Uterus (tissue), 4 donors: ENCODE measurements at places on chromosomes 11 and 22.

DNA sequence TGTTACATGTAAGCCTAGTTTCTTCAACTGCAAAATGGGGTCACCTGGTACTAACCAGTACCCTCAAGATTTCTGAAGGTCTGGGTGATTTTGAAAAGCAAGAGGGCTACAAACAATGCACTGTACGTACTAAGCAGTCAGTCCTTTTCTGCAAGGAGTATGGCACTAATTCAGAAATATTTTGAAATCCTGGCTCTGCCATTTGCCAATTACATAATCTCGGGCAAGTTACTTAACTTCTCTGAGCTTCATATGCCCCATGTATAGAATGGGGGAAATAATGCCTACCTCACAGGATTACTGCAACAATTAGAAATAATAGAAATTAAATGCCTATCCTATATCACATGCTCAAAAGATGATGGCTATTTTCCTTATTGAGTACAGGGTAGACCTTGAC lies 60.7 kb upstream of the CCDC89 start:
- DNase-seq = no peak

GRCh38 chr11:28701760-28702449 lies 593.7 kb downstream of the METTL15 start:
- DNase-seq = no peak

DNA sequence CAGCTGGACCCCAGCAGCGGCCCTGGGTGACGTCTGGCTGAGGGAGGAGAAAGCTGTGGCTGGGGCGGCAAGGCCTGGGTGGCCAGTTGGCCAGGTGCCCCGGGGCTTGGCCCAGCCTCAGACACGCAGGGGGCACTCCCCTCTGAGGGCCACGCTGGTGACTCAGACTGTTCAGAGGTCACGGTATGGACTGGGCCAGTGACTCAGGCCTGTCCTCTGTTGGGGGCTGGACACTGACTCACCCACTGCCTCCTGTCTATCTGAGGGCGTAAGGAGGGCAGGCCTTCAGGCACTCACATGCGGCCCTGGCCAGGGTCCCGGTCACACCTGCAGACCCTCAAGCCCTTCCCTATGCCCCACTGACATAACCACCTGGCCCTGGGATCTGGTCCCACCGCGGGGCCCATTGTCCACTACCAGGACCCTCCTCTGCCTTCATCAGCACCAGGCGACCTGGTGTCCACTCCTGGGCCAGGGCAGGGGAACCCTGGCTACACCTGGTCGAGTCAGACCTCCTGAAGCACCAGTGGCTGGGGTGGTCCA lies 3.7 kb upstream of the MUC5AC start:
- no peak for DNase-seq

GRCh38 chr11:69444381-69445130 lies 36.9 kb upstream of the LINC01488 start:
- peak; percentile 77 for DNase-seq

DNA sequence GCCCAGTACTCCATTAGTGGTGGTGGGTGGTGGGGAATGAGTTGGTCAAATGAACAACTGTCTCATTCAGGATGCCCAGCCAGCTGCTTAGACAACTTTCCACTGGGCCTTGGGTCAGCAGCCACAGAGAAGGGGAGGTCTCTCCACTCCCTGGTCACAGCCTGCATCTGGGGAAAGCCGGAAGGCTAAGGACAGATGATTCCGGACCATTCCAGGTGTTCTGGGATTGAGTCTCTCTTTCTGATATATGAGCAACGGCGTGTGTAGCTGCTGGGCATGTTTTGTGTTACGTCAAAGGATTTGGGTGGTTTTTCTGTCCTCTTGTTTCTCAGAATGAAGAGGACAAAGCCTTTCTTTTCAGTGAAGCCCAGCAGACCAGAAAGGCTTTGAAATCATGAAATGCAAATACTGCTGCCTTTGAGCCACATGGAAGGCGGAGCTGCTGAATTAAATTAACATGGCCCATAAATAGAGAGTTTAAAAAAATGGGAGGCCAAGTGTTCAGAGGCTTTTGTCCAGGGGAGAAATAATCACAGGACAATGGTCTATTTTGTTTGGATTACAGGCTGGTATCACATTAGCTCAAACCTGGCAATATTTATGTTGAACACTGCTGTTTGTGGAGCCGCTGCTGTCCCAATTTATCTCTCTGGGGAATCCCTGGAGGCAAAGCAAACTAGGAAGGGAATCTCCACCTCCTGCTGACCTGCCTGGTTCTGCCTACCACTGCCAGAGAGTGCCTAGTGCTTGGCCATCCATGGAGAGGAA lies 234.4 kb upstream of the E2F8 start:
- DNase-seq = no peak

- peak; percentile 73 for DNase-seq
Measured at GRCh38 chr22:39490135-39490798, 11.8 kb upstream of the MIEF1 start.

GRCh38 chr11:130141561-130142341 lies 17.8 kb upstream of the ST14 start:
- DNase-seq = no peak

DNA sequence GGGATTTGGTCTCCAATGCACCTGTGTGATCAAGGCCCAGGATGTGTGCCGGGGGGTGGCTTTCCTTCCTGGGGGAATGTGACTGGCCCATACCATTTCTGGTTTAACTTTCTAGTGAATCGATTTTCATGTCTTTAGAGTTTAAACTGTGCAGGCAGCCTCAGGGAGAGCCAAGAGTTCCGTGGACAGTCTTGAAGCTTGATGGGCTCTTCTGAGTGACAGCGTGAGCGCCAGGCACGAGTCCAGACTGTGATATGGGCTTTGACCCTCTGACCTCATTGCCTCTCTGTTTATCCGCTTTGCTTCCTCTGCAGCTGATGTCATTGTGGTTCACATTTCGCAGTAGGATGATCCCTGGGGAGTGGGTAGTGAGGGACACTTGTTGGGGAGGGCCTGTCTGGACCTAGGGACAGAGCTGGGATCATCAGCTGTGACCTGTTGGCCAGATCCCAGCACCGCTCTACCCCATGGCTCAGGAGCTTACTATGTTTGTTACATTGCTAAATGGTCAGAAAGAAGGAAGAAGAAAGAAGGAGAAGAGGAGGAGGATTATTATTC lies 80.6 kb upstream of the CLDN5 start:
- no peak for DNase-seq

GRCh38 chr11:16403448-16403803 lies 47.1 kb upstream of the SOX6 start:
- DNase-seq = no peak
